ENCODE measurements at places on chromosomes 16 and 17.

DNA sequence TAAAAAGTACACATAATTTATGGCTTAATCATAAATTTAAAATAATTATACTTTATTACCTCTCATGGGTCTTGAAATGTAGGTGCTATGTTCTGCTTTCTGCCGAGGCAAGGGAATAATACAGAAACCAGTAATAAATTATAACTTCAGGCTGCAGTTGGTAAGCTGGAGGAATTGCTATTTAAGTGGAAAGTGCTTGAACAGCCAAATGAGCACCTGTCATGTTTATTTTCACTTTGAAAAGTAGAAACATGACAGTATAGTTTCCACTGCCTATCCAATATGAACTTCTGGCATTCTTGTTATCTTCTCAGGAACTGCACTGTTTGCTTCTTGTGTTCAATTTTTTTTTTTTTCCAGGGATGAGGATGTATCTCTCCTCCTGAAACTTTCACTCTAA, 146.0 kb downstream of the FTO start:
- no peak for DNase-seq

DNA sequence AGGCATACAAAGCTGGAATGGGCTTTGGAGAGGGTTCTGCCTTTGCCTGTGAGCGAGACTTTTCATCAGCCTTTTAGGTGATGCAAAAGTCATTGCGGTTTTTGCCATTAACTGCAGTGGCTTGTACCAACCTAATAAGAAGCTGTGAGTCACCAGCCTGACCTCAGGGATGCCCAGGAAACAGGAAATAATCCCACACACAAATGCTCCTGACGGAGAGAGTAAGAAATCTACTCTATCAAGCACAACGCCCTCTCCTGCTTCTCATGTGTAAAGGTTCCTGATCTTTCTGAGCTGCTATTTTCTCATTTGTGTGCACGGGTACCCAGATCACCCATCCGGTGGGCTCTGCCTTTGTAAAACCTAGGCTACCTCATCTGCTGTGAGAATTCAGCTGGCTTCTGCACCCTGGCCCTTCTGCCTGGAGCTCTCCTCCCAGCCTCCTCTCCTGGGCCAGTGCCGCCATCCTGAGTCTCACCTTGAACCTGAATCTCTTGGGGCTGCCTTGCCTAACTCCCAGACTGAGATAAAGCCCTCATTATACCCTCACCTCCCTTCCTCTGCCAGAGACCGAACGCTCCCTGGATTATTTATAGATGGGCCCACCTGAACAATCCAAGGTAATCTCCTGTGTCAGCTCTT, 299.7 kb downstream of the C16orf95 start:
- no peak for DNase-seq

DNA sequence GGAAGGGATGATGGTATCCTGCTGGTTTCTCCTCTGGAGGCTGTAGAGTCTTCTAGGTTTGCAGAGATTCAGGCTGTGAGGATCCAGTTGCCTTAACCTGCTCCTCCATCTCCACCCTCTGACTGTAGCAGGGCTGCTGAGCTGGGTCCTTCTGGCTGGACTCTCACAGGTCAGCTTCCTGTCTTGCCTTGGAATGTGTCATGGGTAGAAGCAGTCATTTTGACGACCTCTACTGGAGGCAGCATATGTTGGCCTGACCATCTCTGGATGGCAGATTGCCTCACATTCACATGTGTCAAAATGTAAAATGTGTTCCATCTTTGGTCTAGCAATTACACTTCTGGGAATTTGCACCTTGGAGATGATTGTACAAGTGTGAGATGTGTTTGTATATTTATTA, 504.4 kb upstream of the EEF2KMT start:
- no peak for DNase-seq

GRCh38 chr17:49297141-49297540, 64.9 kb downstream of the ZNF652 start:
- DNase-seq = no peak

DNA sequence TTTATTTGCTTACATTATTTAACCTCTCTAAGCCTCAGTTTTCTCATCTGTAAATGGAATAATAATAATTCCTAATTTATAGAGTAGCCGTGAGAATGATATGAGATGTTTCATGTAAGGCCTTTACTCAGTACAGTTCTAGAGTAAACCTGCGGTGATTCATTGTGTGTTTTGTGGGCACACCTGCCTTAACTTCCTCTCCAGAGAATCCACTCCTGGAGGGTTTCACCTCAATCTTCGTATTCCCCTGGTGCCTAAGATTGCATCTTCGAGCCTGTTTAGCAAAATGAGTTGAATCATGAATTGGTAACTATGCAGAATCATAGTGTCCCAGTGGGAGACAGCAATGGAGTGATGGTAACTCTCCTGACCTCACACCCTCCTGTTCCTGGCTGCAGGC, 52.3 kb downstream of the DNAH2 start:
- no peak for DNase-seq

DNA sequence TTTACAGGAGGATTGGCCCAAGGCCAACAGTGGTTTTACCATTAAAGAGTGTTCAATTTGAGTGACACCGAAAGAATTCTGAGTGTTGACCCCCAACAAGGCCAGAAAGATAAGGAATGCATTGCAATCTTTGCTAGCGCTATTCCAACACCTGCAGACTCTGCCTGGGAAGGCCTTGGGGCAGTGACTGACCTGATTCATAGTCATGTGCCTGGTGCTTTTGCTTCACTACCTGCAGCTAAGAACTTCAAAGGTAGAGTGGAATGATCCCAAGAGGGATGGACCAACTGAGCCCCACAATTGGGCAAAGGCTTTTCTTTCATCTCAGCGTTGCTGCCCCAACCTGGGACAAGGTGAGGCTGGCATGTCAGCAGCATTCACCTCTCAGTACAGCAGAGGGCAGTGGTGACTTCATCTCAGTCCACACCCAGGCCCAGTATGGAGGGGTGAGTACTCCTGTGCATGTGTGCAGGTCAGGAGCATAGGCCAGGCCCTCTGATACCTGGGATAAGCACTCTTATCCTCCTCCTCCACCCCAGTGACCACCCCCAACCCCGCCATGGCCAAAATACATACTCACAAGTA, 149.6 kb upstream of the GNAO1 start:
- peak; percentile 2 for DNase-seq

GRCh38 chr17:15273141-15273793, 8.1 kb upstream of the PMP22 start:
- DNase-seq = no peak

DNA sequence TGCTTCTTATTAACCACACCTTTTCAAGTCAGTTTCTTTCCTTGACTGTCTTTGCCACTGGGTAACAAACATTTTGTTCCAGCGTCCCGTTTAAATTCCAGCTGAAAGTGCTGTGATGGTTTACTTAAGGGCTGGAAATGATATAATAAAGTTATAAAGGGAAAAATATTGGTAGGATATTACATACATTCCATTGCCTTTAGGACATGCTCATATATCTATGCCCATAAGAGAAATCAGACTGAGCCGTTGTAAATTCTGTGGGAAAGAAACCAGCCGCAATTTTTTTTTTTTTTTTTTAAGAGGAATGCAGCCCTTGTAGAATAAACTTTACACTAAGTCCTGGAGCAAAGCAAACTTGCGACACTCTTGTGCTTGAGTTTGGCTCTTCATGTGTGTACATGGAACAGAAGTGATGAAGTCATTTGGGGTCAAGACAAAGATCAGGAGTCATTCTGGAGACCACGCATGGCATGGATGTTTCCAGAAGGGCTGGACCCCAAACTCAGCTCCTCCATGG, 210.9 kb downstream of the XYLT1 start:
- no peak for DNase-seq

DNA sequence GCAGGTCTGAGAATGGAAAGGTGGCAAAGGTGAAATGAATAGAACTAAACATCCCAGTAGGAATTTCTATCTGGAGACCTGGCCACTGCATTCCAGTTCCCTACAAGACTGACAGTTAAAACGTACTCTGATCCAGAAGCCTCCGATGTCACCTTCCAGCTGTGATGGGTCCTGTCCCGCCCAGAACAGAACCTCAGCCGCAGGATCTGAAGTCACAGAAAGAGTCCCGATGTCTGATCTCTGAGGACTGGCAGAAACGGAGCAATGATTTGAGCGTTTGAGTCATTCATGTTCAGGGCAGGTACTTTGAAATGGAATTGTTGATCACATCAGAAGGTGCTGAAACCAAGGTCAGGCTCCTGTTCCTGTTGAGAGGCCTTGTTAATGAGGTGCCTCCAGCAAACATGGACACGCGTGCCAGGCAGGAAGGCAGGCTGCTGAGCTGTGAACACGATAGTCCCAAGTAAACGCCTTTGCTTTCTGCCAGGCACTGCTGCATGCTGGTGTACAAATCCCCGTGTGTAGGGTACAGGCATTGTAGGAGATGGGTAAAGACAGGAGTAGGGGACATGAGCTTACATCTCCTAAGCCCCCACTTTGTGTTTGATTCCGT, 61.4 kb downstream of the VAT1L start:
- DNase-seq = no peak

- DNase-seq = no peak
These were observed 5.9 kb downstream of the SLC5A11 start for GRCh38 chr16:24851700-24852099.

DNA sequence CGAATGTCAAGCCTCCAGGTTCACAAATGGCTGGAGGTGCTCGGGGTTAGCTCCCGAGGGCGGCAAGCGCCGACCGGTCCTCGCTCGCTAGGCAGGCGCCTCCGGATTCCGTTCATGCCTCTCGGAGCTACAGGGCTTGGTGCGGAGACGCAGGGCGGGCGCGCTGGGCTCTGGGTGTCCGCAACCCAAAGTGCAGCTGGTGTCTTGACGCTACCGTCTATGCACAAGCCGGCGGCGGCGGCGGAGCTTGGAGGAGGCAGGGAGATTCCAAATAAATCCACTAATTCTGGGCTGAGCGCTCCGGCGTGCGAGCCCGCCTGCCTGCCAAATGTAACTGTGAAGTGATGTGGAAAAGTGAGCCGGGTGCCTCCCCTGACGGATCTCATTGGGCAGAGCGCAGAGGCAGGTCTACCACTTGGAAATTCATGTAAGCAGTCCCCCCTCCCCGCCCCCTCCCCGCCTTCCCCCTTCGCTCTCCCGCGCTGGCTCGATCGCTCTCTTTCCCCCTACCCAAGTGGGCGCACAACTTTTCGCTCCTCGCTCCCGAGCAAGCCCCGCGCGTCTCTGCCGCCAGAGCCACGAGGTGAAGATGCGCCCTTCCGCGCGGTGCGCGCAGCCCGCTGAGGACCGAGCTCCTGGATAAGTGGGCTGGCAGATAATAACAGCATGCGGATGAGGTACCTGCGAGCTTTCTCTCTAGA, at the start of gene CDH8:
Gene CDH8 (minus strand): TSS at position 338 of the 701 bp plus-strand sequence. CDS start 15,035 bp downstream, outside the sequence.
- DNase-seq = no peak

DNA sequence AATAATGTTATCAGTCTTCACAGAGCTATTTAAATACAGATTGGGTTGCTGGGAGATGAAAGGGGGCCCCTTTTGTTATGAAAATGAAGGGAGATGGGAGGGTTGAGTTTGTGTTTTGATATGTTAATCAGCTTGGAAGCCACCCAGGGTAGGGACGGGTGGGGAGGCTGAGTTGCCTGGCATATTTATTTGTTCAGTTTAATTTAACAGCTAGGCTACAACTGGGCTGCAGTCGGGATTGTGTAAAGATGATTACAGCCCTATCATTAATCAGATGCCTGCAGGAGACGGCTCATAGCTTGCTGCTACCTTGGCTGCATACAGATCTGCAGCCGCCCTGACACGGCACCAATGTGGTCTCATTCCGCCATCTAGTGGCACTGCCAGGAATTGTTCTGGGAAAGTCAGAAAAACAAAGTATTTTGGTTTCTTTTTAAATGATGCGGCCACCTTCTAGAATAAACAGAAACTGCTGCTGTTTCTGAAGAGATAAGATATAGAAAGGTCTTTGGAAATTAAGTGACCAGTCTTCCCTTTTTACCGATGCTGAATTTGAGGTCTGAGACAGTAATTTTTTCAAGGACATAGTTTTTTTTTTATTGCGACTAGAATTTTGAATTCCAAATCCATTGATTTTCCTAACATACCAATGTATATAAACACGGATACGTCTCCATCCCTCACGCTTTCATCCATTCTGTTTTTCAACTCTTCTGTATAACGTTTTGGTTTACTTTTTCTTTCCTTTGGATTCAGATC, 458.0 kb upstream of the ASIC2 start:
- DNase-seq = peak; percentile 54

DNA sequence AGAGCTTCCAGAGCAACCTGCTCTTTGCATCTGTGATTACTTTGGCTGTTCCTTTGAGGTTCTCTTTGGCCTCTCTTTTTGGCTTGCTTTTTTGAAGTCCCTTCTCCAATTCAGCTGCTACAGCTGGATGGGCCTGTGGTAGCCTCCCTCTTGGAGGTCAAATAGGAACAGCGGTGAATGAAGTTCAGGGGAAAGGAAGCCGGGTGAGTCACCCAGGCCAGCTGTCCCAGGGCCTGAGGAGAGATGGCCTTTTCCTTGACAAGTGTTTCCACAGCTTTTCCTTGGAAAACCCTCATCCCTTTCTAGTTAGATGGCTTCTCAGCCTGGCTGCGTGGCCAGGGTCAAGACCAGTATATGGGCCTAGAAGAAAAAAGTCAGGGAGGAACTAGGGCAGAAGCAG, 103.1 kb downstream of the STX8 start:
- DNase-seq = no peak

- DNase-seq = peak; percentile 51
These were observed 765 bp downstream of the COL1A1 start for GRCh38 chr17:50200457-50201275.

DNA sequence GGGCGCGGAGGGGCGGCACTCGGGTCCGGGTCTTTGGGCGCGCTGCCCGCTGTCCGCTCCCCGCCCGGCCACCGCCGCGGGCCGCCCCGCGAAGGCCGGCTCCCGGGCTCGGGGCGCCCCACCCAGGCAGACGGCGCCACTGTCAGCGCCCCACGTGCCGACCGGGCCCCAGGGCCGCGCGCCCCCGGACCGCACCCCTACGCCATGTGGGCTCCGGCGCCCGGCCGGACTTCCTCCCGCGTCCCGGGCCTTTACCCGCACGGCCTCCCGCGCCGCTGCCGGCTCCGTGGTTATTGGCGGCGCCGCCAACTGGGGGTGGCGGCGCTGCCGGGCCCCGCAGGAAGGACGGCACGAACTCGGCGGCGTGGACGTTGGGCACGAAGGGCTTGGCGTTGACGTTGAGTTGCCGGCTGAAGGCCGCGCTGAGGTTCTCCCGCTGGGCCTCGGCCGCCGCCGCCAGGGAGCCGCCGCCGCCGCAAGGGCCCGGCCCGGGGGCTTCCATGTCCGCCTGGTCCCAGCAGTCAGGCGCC, 577 bp downstream of the GSPT1 start:
- no peak for DNase-seq

DNA sequence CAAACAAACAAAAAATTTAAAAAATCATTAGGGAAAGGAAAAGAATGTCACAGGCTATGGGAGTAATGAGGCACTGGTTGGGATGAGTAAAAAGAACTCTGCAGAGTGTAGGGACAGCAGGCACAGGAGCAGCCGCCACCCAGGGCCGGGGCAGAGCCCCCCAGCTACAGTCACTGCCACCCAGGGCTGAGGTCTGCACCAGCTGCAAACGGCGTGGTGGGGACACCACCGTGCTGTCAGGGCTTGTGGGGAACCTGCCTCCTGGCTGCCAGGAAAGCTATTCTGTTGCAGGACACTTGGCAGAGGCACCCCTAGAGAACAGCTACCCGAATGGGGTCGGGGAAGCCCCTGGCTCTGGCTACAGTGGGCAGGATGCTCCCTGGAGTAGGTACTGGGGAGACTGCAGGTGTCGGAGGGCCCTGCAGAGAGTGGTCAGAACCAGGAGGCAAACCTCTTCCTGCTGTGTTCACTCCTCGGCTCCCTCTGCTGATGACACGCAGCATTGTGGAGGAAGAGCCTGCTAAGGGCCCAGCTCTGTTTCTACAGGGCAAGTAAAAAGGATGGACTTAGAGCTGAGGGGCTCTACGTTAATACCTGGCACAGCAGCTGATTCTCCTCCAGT, 32.3 kb upstream of the CAPN15 start:
- DNase-seq = no peak

- no peak for DNase-seq
These were observed 75.6 kb downstream of the GNAO1 start for GRCh38 chr16:56266641-56267607.

Data from stimulated activated CD4-positive, alpha-beta T cell treated with anti-CD3 and anti-CD28 coated beads, TNF-alpha, amount 100 ng/mL, for 1 hour (primary cell).